ENCODE measurements at places on chromosomes 7 and 10.

DNA sequence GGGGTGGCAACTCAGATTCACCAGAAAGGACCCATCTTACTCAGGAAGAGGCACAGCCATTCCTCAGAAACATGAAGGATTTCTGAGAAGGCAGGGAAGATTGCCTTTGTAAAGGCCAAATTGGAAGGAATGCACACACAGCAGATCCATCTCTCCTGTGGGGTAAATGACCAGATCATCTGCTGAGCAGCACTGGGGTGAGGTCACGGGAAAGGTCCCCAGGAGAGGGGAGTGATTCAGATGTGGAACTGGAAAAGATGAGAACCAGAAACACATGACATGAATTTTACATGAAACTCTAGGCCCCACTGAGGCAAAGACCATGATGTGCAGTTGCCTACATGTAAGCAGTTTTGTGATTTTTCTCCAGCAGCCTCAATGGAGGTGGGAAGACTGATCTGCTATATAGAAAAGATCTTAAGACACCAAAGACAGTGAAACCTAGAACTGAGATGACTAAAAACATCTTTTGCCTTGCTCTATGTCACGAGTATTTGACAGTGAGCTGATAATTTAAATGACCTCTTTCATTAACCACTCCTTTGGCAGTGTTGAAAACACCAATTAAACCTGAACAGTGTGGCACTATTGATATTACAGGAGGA is 91.6 kb downstream of the AMPH start:
- no peak for DNase-seq

- no peak for DNase-seq
These were observed 189.1 kb downstream of the SKAP2 start for GRCh38 chr7:26675143-26675887.

DNA sequence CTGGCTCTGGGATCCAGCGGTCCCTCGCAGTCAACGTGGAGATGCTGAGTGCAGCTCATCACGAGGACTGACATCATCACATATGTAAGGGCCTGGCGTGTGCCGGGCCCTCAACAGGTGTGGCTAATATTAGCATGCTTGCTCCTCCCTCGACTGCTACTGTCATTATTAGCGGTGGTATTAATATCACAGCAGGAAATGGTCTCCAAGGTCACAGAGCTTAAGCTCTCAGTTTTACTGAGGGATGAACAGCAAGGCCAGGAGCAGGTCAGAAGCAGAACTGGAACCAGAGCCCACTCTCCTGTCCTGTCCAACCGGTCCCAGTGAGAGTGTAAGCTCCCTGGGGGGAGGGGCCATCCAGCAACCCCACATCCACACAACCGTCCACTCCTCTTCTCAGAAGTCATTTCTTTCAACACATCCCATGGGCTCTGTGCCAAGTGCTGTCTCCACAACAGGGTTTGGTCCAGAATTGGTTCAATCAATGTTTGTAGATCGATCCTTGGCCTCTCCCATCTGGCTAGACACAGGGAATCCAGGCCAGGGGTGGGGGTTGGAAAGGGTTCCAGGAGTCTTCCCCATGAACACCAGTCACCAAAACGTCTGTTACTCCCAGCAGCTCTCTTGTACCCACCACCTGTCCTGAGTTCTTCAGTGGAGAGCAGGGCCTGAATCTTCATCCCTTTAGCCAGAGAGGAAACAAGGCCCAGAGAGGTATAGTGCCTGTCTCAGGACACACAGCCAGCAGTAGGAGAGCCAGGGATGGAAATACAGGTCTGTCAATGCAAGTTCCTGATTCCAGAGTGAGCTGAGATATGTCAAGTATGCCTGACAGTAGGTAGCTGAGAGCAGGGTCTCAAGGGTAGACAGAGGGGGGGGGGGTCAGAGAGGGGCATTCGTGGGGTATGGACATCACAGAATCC is 45.3 kb upstream of the ZMIZ1 start:
- no peak for DNase-seq

DNA sequence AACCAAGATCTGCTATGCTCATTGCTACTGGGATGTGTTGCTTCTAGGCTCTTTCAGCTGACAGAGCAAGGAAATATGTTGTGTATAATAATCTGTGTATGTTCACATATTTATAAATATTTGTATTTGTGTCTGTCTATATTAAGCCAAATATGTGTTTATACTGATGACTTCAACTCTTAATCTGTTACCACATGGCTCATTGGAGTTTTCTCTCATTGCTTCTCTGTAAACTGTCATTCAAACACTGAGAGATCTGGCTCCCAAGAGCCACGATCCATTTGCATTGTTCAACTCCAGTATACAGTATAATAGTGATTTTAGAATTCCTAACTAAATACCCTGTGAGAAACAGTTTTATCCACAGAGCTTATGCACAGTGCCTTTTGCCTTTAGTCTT is 35.3 kb downstream of the BICC1 start:
- DNase-seq: no peak

GRCh38 chr7:44764081-44764480 is 15.4 kb downstream of the ZMIZ2 start:
- no peak for DNase-seq

GRCh38 chr7:90655566-90655965 is 59.4 kb downstream of the CDK14 start:
- no peak for DNase-seq

DNA sequence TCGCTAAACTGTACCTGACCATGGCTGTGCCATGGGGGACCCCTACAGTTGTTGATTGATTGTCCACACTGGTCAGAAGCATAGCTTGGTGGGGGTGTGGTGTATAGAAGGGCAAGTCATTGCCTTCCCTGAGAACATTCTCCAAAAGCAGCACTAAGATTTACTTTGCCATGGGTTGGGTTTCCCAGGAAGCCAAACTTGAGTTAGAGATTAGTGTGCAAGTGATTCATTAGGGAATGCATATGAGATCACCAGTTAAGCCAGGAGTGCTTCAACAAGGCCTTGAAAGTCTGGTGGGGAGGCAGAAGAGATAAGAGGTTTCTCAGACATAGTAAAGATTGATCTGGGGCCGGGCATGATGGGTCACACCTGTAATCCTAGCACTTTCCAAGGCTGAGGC is 21.4 kb upstream of the TPST1 start:
- DNase-seq: no peak
